ENCODE measurements at places on chromosomes 3 and 15.

GRCh38 chr3:151460774-151461450 is at the start of gene IGSF10:
IGSF10 (minus strand) TSS chr3:151461061; CDS start chr3:151458709, 2,352 bp downstream.
- DNase-seq = no peak

GRCh38 chr3:81170298-81170697 is 591.1 kb downstream of the GBE1 start:
- no peak for DNase-seq

- no peak for DNase-seq
Observed at GRCh38 chr3:46541835-46542234, 24.3 kb downstream of the LRRC2 start.

DNA sequence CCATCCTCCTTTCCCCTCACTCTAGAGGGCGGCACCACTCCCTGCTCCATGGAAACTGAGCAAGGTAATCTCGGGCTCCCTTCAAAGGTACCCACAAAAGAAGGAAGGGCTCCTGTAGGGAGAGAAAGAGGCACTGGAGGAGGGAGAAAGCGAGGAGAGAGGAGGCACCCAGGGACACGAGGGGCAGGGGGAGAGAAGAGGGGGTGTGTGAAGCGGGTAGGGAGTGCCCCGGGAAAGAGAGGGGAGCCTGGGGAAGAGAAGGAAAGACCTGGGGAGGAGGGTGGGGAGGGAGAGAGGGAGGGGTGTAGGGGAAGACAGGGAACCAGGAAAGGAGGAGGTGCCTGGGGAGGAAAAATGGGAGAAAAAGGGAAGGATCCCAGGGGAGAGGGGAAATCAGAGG is 523 bp downstream of the VILL start:
- DNase-seq = no peak

GRCh38 chr3:64078966-64079365 is 55.7 kb upstream of the PSMD6 start:
- no peak for DNase-seq

GRCh38 chr3:57556459-57557084 is 498 bp downstream of the PDE12 start:
- DNase-seq = no peak
